Upper lobe of right lung (tissue), 1 donor: ENCODE measurements at places on chromosomes 11 and 22. TPM values are rescaled to one million over a fixed set of nuclear protein-coding genes. Genes with fewer than 3 reads are reported as not detected.
A peak's percentile ranks its signal among the peaks of the same experiment; 100 is the strongest.

DNA sequence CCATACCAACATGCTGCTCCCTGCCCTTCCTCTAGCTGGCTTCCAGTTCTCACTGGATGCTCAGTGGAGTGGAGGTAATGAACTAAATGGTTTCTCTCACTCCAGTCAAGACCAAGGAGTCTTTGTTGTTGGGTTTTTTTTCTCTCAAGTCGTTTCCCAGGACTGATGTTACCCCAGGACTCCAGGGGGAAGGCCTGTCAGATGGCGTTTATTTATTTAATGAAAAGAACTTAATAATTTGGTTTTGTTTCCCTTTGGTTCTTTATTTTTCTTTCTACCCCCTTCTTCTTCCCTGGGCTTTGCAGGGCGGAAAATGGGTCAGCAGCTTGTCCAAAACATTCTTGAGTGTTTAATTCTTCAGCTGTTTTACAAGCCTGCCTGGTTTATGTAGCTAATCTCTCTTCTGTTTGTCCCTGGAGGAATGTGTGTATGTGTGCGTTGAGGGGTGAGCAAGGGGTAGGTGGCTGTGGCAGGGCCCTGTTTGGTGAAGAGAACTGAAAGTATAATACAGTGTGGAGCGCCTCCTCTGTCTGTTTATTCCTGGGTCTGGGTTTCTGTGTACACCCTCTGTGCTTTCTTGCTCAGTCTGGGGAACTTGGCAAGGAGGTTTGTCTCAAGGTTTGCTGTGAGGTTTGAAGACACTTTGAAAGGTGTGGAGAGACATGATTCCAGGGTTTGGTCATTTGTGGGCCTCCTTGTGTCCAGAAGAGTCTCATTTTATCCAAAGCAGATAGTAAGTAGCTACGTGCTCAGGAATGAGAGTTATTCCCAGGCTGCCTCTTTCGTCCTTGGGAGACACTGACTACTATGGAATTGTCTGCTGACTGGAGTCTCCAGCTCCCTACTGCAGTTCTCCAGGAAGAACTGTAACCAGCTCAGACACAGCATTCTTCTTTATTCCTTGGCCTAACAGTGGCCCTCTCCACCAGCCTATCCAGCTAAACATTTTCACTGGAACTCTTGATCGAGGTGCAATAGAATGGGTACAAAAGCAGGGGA, 175.5 kb downstream of the ADAMTS15 start:
- H3K36me3 ChIP-seq = no peaks in the 10 kb centered on the region
- no peaks in the 10 kb centered on the region for H3K4me1 ChIP-seq
- no peaks in the 10 kb centered on the region for H3K27me3 ChIP-seq
- H3K4me3 ChIP-seq = no peak overlapping the region

GRCh38 chr11:59562292-59562691, 51.0 kb downstream of the OR4D9 start:
- no peak overlapping the region for H3K27ac ChIP-seq
- no peak for DNase-seq
- H3K4me1 ChIP-seq = peaks cover 4% of the 10 kb centered on the region
- no peaks in the 10 kb centered on the region for H3K27me3 ChIP-seq

GRCh38 chr11:2688381-2689231, 11.2 kb downstream of the KCNQ1OT1 start:
- no peaks in the 10 kb centered on the region for H3K27me3 ChIP-seq
- H3K4me1 ChIP-seq = peaks cover 32% of the 10 kb centered on the region
- peak; percentile 40 for DNase-seq
- H3K27ac ChIP-seq = no peak overlapping the region

DNA sequence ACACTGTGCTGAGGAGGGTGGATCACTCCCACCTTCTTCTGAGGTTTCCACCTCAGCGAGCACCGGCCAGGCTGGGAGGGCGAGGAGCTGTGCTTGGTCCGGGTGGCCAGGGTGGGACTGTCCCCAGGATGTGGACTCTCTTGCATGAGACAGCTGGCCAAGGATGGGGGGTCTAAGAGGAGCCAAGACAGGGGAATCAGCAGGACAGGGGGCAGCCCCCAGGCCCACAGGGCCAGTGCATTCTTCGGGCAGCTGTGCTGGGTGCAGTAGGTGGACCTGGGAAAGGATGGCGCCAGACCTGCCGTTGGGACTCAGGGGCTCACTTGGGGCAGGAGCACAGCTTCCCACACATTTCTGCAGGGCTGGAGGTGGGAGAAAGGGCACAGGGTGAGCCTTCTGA, 9.5 kb downstream of the APOBEC3A start:
- H3K4me3 ChIP-seq = no peak overlapping the region
- no peaks in the 10 kb centered on the region for H3K27me3 ChIP-seq
- H3K36me3 ChIP-seq = no peaks in the 10 kb centered on the region
- H3K4me1 ChIP-seq = no peaks in the 10 kb centered on the region
- no peak for DNase-seq

GRCh38 chr11:83542861-83543260, 256.7 kb upstream of the CCDC90B start:
- no peaks in the 10 kb centered on the region for H3K4me1 ChIP-seq
- no peak overlapping the region for H3K27ac ChIP-seq
- no peaks in the 10 kb centered on the region for H3K36me3 ChIP-seq
- no peak overlapping the region for H3K4me3 ChIP-seq
- DNase-seq = no peak

DNA sequence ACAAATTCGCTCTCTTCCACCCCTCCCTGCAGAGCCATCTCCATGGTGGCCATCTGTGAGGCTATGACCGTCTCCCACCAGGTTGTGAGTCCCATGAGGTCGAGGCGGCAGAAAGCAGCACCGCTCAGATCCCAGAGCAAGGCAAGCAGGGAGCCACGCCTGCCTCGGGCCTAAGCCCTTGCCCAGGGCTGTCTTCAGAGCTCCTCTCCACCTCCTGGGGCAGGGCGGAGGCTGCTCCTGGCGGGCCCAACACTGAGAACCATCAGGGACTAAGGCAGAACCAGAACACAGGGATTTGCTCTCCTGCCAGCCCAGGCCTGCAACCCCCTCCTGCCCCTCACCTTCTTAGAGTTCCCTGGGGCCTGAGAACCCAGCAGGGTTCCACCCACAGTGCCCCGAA, 80.9 kb upstream of the WNT11 start:
- no peaks in the 10 kb centered on the region for H3K36me3 ChIP-seq
- no peaks in the 10 kb centered on the region for H3K4me1 ChIP-seq
- no peak overlapping the region for H3K27ac ChIP-seq
- no peak overlapping the region for H3K4me3 ChIP-seq

GRCh38 chr22:20926243-20926642, 9.0 kb downstream of the CRKL start:
- DNase-seq = no peak
- H3K36me3 ChIP-seq = no peaks in the 10 kb centered on the region
- no peak overlapping the region for H3K4me3 ChIP-seq
- peaks cover 16% of the 10 kb centered on the region for H3K4me1 ChIP-seq
- no peak overlapping the region for H3K27ac ChIP-seq

TNNT3 gene
- 0.43 TPM for total RNA-seq
